ENCODE measurements at places on chromosomes 6 and 20.

- no peak overlapping the region for H3K4me3 ChIP-seq
- no peak for DNase-seq
- H3K27me3 ChIP-seq: no peaks in the 10 kb centered on the region
- H3K27ac ChIP-seq: no peak overlapping the region
These were observed 18.3 kb downstream of the SDCBP2 start for GRCh38 chr20:1310506-1311190.

DNA sequence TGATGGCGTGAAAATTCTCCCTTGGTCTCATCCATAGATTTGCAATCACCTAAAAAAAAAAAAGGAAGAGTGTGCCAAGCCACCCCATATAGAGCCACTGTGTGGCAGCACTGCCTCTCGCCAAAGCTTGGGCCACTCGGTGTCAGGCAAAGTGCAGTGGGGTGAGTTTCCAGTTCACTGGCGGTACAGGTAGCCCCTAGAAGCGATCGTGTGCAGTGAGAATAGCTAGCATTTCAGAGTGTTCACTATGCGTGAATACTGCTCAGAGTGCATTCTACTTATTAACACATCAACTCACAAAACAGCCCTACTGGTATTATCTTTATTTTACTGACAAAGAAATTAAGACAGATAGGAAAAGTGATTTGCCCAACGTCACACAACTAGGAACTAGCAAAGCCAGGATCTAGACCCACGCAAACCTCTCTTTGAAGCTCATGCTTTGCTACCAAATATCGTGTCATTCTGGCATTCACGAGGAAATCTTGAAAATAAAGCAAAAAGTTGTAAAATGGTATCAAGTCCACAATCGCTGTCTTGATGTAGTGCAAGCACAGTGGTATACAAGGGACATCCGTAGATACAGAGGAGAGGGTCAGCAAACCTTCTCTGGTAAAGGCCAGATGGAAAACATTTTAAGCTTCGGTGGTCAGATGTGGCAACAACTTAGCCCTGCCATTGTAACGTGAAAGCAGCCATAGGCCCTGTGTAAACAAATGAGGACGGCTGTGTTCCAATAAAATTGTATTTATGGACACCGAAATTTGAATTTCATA lies 10.4 kb upstream of the GCNT2 start:
- no peak overlapping the region for H3K4me3 ChIP-seq
- no peaks in the 10 kb centered on the region for H3K27me3 ChIP-seq
- H3K27ac ChIP-seq: no peak overlapping the region
- H3K36me3 ChIP-seq: no peaks in the 10 kb centered on the region
- no peak for DNase-seq
- H3K4me1 ChIP-seq: no peaks in the 10 kb centered on the region

GRCh38 chr6:122755901-122756300 lies 23.6 kb upstream of the FABP7 start:
- no peaks in the 10 kb centered on the region for H3K36me3 ChIP-seq
- H3K27ac ChIP-seq: no peak overlapping the region
- no peak for DNase-seq

- no peaks in the 10 kb centered on the region for H3K4me1 ChIP-seq
- no peak overlapping the region for H3K4me3 ChIP-seq
- peaks cover 3% of the 10 kb centered on the region for H3K27me3 ChIP-seq
- no peaks in the 10 kb centered on the region for H3K36me3 ChIP-seq
- DNase-seq: no peak
These were observed 17.9 kb upstream of the NELFCD start for GRCh38 chr20:58963060-58963584.
